ENCODE measurements at places on chromosomes 16 and 17.

- no peak for DNase-seq
Observed at GRCh38 chr16:12354296-12354833, 377.8 kb downstream of the SNX29 start.

GRCh38 chr17:28405632-28406472, at the start of gene SLC46A1:
Gene SLC46A1, minus strand, starts transcription at chr17:28406212. Its CDS starts 98 bp downstream, at chr17:28406114.
- no peak for DNase-seq

GRCh38 chr16:29729116-29729521, 16.7 kb downstream of the C16orf54 start:
- DNase-seq = no peak

DNA sequence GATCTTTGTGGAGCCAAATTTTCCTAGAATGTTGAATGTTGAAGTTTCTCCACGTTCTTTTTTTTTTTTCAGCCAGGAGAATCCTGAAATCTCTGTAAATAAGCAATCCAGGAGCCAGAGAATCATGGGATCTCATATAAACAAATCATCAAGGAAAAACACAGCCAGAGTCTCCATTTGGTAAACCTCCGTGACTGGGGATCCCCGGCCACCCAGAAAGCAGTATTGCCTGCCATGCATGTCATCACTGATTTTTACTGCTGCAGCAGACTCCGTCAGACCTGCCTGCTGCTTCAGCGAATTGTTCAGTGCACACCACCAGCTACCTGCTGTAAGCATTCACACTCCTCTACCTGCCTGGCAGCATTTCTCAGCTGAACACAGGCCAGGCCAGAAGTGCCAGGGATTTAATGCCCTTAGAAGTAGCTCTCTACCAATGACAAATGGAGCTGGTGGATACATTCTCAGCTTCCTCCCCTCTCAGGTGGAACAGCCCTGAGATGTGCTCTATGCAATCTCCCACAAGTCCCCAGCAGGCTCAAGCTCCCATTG, 158.6 kb downstream of the CYLD start:
- no peak for DNase-seq

DNA sequence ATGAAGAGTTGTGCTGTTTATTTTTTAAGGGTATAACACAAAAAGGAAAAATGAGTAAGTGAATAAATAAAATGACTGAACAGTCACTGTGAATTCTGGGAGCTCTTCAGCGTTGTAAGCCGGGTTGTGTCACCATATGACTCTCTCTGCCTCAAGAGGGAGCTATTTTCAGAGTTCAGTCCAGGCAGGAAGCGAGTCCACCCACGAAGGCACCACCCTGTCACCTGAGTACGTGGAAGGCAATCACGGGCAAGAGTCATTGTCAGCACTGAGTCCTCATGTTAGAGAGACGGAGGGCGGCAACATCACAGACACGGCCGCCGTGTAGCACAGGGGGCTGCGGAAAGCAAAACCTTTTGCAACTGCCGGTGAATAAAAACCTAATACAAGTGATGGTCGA, 227.6 kb downstream of the UTP18 start:
- DNase-seq = no peak

GRCh38 chr17:10121971-10122707, 76.3 kb downstream of the GAS7 start:
- DNase-seq = no peak

GRCh38 chr16:27312580-27313421, 973 bp upstream of the IL4R start:
- DNase-seq = no peak

GRCh38 chr17:372157-373152, 19.8 kb upstream of the RPH3AL start:
- no peak for DNase-seq

DNA sequence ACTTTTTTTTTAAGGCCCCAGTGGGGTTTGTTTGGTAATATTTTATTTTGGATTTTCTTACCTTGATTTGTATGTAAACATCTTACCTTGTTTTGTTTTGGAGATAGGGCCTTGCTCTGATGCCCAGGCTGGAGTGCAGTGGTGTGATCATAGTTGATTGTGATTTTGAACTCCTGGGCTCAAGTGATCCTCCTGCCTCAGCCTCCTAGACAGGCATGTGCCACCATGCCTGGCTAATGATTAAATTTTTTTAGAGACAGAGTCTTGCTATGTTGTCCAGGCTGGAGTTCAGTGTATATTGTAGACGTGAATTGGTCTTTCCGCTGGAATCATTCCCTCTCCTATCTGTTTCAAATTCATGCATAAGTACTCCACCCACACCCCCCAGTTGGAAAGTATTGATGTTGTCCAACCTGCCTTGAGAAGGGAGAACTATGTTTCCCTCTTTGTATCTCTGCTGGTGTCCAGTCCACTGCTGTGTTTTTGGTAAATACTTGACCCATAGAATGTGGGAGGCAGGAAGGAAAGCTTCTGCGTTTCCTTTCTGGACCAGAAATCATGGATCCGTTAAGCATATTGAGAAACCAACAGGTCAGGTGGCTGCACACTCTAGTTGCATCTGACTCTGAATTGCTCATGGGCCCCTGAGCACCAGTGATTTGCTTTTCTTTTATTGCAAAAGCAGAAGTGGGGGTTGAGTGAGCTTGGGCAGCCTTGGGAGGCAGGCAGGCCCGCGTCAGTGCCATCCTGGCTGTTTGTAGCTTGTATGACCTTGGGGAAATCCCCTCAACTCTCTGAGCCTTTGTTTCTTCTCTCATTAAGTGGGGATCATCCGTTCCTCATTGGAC, 25.0 kb downstream of the RMI2 start:
- DNase-seq = peak; percentile 96

DNA sequence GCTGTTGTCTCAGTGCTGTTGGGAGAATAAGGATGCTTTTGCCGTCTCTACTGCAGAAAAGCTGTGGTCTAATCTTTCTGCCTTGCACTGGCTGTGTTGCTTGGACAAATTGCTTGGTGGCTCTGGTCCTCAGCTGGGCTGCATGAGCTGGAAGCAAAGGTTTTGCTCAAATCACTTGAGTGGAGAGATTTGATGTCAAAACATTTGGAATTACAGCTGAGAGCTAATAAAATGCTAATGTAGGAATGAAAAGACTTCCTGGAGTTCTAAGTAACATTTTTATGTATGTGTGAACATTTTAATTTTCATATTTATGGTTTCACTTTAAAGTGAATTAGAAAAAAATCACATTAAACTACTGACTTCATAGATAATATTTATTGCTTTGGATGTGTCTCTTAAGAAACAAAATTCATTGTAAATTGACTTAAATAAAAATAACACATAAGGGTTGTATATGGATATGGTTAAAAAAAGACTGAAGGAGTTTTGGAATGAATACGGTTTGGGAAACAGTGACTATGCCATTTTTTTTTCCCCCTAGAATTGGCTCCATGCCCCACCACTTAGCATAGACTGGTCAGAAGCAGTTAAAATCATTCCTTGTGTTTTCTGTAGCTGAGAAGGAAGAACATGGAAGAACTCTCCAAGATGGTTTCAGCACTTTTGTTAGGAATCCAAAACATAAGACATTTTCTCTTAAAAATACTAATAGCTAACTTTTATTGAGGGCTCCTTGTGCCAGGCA, 39.2 kb upstream of the FAM20A start:
- no peak for DNase-seq

- DNase-seq = peak; percentile 19
Observed at GRCh38 chr16:52912565-52913173, 140.0 kb downstream of the CHD9NB start.

- no peak for DNase-seq
Observed at GRCh38 chr16:68519225-68519745, 19.8 kb upstream of the ZFP90 start.

DNA sequence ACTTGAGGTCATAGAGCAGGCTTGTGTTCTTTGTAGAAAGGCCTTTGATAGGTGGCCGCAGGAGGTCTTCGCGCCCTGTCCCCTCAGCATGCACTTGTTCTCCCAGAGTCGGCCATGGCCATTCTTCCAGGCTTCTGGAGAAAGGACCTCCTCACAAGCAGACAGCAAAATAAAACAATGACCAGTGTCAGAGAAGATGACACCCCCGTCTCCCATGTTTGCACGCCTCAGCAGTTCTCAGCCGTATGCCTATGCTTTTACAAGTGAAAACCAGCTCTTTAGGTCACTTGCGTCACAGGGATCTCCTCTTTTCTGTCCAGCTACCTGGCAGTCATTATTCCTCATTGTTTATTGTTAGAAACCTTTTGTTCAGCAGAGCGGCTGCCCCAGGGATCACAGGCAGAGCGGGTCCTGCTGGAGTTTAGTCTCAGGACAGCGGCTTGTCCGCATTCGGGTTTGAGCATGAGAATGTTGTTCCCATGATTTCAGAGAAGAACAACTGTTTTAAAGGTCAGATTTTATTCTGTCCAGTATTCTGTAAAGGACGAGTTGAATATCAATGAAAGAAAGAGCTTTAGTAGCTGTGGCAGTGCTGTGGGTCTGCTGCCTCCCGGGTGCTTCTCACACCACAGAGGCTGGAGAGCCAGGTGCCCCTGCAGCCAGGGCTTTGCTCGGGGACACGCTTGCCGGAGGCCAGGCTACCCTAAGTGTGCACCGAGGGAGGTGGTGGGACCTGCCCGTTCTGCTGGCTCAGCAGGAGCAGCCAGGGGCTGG, 123.9 kb downstream of the RPTOR start:
- DNase-seq = no peak

DNA sequence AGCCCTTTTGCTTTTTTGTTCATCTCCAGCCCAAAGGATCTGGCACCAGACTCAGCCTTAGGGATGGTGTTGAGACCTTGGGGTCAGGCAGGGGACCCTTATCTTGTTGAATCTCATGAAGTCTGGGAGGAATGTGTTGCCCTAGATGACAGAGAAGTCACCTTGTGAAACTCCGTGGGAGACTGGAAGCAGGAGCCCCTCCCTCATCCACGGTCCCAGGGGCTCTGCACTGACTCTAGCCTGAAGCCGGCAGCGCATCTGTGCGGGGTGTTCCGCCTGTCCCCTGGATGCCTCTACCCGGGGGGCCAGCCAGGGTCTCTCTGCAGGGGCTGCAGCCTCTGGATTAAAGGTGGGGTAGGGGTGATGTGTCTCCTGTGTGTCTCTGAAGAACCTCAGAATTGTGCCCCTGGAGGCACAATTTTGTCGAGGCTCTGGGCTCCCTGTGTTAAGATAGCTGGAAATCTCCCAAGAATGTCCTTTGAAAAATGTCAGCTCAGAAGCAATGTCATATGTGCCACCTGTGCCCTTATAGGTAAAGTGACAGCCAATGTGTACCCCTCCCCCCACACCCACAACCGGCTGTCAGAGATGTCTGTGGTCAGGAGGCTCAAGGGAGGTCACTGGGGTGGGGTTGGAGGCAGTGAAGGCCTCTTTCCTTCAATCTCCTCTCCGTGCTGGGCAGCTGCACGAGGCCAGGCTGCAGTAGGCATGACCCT, 32.1 kb upstream of the CDC42EP4 start:
- no peak for DNase-seq

DNA sequence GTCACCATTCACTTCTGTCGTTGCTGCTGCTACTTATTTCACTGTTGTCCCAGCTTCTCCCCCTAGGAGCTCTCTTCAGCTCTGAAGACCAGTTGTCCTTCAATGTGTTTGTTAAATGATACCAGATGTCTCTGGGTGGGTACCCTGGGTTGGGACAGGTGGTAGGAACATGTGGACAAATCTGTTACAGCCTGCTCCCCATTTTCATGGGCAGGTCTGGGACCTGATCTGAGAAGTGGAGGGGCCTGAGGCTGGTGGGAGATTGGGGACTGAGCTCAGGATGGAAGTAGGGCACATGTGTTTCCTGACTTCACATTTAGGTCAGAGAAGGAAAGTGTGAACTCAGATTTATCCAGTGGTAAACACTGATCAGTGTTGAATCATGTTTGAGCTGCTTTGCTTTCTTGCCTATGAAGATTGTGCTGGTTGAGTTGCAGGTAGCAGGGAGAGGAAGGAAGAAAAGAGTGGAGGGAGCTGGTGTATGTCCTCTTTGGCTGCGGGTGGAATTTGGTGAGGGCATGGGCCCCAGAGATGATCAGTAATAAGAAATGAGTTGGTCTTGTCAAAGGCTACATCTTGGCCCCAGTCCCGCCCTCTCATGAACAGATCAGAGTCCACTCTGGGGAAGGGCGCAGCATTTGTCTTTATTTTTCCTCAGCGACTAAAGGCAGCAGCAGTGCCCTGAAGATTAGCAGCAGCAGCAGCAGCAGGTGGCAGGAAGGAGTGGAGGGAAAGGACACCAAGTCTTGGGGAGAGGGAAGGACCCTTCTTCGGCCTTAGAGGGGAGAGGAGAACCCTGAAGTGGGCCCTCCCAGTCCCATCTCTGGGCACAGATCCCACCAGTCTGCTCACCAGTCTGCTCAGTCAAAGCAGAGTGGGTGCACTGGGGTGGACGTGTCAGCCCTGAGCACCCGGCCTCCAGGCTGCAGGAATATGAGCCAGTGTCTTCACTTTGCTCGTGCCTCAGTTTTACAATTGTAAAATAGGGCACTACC, 6.1 kb upstream of the EFTUD2 start:
- DNase-seq = no peak

DNA sequence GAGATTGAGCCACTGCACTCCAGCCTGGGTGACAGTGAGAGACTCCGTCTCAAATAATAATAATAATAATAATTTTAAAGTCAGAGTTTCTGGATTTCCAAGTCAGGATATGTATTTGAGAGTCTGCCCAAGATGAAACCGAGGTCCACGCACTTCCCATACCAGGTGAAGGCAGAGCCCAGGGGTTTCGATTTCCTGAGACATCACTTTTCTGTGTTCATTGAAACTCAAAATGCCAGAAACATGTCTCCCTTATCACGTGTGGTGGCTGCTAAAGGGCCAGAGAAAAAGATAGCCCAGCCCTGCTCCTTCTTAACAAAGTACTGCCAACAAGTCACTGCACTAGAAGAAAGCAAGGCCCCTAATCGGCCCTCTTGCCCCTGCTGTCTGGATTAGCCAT, 9.8 kb upstream of the RNF157 start:
- no peak for DNase-seq

Measured in epithelial cell of proximal tubule (primary cell).